ENCODE measurements at places on chromosomes 5 and 9.

GRCh38 chr5:116272281-116272941, 187.6 kb downstream of the COMMD10 start:
- no peak for DNase-seq

DNA sequence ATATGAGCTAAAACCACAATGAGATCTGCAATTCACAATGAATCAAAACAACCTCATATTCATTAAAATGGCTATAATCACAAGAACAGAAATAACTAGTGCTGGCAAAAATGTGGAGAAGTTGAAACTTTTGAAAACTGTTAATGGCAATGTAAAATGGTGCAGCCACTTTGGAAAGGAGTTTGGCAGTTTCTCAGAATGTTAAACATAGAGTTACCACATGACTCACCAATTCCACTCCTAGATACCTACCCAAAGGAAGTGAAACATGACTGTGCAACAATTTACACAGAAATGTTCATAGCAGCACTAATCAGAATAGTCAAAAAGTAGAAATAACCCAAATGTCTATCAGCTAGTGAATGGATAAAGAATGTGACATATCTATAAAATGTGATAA, 862.2 kb downstream of the DTWD2 start:
- DNase-seq: no peak

DNA sequence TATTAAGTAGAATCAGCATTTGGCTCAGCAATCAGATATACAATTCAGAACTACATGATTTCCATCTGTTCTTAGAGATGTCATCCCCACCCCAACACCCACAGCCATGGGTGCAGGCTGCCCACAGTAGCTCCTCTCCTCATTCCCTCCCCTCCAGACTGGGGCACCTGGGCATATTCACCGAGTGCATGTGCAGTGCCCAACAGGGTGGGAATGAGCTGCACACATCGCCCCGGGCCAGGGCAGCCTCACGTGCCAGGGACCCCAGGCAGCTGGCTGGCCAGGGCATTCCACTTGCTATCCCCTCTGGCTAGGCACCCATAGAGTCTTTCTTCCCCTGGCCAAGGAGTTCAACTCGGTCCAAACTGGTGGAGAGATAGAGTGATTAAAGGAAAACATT, 461.9 kb upstream of the NUDT12 start:
- DNase-seq: no peak

DNA sequence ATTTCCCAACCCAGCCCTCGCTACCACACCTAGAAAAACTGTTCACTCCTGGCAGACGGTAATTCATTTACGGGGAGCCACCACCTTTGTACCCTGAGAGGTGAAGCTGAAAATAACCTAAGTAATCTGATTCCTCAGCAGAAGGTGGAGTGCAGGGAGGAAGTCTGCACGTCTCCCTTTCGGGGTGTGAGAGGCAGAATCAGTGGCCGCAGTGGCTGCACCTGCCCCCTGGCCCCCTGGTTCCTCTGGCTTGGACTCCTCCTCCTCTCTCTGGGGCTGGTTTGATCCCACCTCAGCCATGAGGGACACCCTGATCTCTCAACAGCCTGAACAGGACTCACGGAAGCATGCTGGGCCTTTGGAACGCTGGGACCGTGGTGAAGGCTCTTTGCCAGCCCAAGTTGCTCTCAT, 10.5 kb downstream of the TMEM174 start:
- no peak for DNase-seq

DNA sequence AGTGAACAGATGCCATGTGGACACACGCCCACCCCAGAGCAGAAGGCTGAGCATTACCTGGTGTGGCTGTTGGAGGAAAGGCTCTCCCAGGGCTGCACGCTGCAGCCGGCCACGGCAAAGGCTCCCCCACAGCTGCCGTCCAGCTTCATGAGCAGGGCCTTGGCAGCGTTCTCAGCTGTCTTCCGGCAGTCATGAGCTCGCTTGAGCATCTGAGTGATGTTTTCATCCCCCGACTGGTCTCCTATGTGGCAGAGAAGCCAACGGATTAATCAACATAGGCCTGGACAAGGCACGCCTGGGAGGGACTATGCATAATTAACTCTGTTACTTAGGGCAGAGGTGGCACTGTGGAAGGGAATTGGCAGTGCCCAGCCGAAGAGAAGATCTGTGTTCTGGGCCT, 87.3 kb downstream of the DCP2 start:
- DNase-seq: no peak

- no peak for DNase-seq
These were observed 416.2 kb downstream of the ENC1 start for GRCh38 chr5:74224331-74224730.

- DNase-seq: no peak
These were observed 30.2 kb upstream of the CCNG1 start for GRCh38 chr5:163407034-163407655.

GRCh38 chr5:120345947-120346346, 118.2 kb upstream of the PRR16 start:
- no peak for DNase-seq

- DNase-seq: no peak
These were observed 68.7 kb upstream of the UNC5A start for GRCh38 chr5:176741561-176742211.

GRCh38 chr5:160237571-160238093, 8.3 kb downstream of the FABP6 start:
- no peak for DNase-seq

GRCh38 chr9:94677929-94678328, 38.6 kb upstream of the FBP1 start:
- DNase-seq: no peak

- DNase-seq: no peak
These were observed 3.5 kb upstream of the C5 start for GRCh38 chr9:121053544-121053943.

DNA sequence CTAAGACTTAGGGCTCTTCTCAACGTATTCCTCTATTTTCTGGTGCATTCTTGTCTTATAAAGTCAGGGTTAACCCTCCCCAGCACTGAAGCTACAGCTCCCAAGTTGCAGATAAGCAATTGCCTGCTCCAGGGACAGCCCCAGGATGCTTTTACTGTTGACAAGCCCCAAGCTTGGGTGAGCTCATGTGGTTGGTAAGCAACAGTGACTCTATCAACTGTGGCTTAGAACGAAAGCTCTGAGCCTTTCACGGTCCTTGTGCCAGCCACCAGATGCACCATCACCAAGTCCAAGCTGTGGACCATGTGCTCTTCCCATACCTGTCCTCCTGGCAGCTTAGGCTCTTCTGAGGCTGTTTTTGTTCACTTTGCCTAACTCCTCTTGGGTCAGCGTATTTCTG, 13.5 kb downstream of the ADRB2 start:
- no peak for DNase-seq

- DNase-seq: no peak
These were observed 86.3 kb upstream of the C9orf72 start for GRCh38 chr9:27659571-27659970.

DNA sequence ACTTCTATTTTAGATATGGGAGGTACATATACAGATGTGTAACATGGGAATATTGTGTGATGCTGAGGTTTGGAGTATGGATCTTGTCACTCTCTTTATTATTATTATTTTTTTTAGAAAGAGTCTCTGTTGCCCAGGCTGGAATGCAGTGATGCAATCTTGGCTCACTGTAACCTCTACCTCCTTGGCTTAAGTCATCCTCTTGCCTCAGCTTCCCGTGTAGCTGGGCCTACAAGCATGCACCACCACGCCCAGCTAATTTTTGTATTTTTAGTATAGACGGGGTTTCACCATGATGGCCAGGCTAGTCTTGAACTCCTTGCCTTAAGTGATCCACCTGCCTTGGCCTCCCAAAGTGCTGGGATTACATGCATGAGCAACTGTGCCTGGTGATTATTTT, 138.4 kb upstream of the SLC28A3 start:
- no peak for DNase-seq

DNA sequence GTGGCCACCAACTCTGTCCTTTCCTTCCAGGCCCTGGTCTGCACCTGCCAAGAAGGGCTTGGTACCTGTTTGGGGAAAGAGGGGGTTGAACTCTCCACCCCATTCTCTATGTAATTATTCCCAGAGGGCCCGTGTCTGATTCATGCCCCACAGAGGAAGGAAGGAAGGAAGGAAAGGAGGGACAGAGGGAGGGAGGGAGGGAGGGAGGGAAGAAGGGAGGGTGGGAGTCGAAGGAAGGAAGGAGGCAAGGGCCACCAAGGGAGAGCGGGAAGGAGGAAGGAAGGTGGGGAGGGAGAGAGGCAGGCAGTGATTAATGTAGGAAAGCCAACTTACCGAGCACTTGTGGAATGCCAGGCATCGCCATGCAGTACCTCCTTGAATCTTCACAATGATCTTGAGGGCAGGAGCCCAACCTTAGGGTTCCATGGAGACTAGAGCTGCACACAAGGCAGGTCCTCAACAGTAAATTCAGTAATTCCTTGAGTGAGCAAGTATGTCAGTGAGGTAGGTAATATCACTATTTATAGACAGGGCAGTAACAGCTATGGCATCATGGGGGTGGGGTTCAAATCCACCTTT, 75.8 kb downstream of the FGF18 start:
- no peak for DNase-seq

GRCh38 chr5:178422400-178422775, 167.8 kb downstream of the COL23A1 start:
- DNase-seq: no peak

- no peak for DNase-seq
These were observed 7.8 kb upstream of the TBC1D9B start for GRCh38 chr5:179915406-179915935.

DNA sequence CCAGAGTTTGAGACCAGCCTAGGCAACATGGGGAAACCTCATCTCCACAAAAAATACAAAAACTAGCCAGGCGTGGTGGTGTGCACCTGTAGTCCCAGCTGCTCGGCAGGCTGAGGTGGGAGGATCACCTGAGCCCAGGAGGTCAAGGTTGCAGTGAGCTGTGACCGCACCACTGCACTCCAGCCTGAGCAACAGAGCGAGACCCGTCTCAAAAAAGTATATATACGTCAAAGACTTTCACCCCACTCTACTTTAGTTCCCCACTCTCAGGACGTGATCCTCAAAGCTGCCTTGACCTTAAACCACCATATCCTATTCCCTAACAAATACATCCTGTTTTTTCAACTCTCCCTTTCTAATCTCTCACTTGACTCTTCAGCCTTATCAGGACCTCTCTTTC, 41.0 kb downstream of the PCDHGC5 start:
- DNase-seq: no peak

- no peak for DNase-seq
These were observed 26.5 kb upstream of the BASP1 start for GRCh38 chr5:17190799-17191391.

- DNase-seq: no peak
These were observed 100.0 kb downstream of the GDNF start for GRCh38 chr5:37739817-37740261.

DNA sequence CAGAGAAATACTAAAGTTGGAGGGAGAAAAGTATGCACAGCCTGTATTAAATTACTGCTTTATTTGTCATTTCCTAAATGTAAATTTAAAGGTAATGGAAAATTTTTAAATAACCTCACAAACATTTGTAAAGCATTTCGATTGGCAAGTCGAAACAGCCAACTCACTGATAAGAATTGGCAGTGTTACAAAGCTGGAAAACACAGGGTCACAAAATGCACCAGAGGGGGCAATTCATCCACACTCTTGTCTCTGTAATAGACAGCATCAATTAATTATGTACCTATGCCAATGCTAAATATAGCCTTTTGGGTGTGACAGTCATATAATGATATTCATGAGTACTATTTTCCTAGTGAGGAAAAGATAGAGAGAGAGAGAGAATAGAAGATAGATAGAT, 140.6 kb upstream of the PRLR start:
- no peak for DNase-seq

DNA sequence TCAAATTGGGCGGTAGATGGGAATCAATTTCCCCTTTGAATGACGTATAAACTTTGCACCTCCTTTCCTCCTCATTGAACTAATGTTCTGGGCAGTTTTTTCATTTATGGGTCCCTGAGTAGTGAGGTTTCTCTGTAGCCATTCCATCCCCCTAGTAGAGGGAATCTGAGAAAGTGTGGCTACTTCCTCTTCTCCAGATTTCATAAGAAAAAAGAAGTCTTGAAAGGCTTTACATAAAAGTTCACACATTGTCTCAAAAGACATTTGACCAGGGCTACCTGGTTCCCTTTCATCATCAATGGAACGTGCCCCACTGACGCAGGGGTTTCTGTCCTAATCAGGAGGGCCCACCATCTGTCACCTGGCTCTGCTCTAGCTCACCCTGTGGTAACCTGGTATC, 57.3 kb downstream of the CTSL start:
- no peak for DNase-seq

DNA sequence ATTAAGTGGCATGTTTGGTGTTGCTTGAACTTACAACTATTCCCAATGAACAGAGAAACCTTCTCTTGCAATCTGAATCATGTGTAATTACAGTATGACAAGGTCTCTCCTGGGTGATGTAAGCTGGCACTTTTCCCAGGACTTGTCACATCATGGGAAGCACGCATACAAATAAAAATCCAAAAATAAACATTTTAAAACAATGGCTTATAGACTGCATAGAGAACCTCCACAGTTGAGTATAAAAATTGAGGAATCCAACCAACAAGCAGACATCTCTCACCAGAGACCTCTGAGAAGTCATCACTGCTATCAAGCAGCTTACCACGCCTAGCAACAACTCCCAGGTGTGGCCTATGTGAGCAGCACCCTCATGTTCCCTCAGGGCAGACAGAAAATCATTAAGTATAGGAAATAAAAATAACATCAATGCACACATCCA, 3.9 kb downstream of the MLLT3 start:
- no peak for DNase-seq

GRCh38 chr5:124021066-124021641, 509.2 kb downstream of the CSNK1G3 start:
- DNase-seq: no peak

GRCh38 chr9:132732326-132733259, 62.3 kb downstream of the GTF3C4 start:
- DNase-seq: no peak

GRCh38 chr5:125232779-125233230, 486.4 kb upstream of the ZNF608 start:
- no peak for DNase-seq

DNA sequence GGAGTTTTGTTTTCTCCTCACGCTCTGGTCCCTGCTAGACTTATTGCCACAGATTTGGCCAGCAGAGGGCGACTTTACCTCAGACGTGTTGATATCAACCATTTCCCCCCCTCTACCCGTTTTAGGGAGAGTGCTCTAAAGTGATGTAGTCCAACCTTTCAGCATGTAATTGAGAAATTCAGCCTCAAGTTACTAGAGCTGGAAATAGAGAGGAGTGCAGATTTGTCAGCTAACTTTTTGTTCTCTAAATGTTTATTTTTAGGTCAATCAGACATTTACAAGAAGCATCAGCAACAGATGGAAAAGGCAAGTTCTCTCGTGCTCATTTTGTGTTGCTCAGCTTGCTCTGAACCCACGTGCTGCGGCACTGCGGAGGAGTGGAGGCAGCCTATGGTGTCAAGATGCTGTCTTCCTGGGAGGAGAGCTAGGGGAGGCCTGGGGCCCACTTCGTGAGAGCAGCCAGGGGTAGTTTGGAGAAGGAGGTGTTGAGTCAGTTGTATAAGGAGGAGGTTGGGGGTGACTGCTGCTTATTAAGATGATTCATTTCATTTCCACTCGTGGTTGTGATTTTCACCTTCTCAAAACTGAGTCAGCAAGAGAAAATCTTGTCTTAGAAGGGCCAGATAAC, 53.6 kb downstream of the GPR107 start:
- DNase-seq: peak; percentile 74
